Cardiac fibroblast (primary cell): ENCODE measurements at places on chromosomes 12 and 14.

DNA sequence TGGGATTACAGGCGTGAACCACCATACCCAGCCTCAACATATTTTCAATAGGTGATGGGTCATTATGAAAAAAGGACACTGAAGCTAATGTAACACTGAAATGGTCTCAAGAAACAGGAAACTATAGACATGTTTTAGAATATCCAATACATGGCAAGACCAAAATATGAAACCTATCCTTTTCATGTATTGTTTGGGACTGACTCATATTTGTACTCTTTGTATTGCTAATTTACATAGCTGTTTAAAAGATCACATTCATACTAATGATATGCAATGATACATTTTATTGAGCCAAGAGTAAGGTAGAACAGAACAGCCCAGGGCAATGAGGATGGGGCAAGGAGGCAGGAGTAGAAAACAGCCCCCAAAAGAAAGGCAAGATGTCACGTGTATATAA, 32.6 kb downstream of the RESF1 start:
- DNase-seq, result no peak

GRCh38 chr12:31238764-31239387, 87.1 kb downstream of the SINHCAF start:
- peak; percentile 82 for DNase-seq

GRCh38 chr12:110556705-110557104, 26.4 kb downstream of the PPTC7 start:
- no peak for DNase-seq

DNA sequence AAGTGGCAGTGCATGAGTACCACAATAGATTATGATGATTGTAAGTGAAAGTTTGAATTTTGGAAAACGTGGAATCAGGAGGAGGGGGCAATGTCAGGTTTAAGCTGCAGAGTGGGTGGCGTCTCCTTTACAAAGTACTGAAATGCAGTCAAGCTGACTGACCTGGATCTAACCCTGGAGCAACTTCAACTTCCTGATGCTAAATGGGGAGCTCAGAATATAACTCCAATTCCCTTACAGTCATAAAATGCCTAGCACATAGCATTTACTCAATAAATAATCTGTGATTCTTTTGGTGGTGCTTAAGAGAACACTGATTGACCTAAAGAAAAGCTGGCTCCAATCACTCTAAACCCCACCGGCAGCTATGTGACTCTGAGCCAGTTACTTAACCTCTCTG, 38.5 kb downstream of the CCDC60 start:
- no peak for DNase-seq
